HFFc6 (cell line): ENCODE measurements at places on chromosomes 13 and 19.

DNA sequence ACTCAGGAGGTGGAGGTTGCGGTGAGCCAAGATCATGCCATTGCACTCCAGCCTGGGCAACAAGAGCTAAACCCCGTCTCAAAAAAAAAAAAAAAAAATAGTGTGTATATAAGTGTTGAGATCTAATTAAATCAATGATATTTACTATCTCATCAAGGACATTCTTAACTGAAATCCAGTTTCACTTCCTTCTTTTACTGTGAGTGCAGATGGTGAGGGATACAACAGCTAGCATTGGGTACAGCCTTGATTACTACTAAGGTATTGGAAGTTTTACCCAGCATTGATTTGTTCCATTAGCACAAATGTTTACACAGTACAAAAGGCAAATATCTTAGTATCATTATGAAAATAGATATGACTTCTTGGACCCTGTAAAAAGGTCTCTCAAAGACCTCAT lies 546.6 kb downstream of the KCTD12 start:
- no peak for DNase-seq

DNA sequence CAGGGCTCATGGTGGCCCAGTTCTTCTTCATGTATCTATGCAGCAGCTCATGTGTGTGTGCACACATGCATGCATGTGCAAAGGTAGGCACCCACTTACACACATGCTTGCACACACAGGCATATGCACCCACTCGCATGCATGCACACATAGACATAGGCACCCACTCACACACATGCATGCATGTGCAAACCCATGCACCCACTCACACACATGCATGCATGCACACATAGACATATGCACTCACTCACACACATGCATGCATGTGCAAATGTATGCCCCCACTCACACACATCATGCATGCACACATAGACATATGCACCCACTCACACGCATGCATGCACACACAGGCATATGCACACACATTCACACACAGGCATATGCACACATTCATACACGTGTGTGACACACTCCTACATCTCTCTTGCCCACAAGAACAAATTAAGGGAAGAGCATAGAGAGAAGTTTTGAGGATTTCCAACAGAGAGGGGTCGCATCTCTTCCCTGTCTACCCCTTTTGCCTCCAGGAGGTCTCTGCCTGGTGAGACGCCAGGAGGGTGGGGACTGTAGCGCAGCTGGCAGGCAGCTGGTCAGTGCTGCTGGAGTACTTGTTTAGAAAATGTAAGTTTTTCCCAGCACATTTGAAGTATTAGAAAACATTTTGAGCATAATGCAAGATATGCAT lies 63.9 kb upstream of the ARHGEF7 start:
- DNase-seq, result no peak

- DNase-seq, result no peak
Measured at GRCh38 chr13:113274721-113275120, 22.3 kb upstream of the LAMP1 start.

GRCh38 chr13:45120967-45121831 lies 889 bp downstream of the GTF2F2 start:
- DNase-seq, result peak; percentile 35

DNA sequence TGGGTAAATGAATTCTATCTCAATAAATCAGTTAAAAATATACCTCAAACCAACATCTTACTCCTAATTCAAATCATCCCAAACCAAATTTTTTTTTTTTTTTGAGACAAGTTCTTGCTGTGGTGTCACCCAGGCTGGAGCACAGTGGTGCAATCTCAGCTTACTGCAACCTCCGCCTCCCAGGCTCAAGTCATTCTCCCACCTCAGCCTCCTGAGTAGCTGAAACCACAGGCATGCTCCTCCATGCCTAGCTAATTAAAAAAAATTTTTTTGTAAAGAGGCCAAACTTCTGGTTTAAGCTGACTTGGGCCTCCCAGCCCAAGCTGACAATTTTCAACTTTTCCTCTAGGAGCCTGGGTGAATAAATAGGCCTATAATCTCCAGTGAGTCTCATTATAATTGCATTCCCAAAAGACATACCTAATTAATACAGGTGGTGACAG lies 22.1 kb upstream of the OLFM2 start:
- DNase-seq, result peak; percentile 97

DNA sequence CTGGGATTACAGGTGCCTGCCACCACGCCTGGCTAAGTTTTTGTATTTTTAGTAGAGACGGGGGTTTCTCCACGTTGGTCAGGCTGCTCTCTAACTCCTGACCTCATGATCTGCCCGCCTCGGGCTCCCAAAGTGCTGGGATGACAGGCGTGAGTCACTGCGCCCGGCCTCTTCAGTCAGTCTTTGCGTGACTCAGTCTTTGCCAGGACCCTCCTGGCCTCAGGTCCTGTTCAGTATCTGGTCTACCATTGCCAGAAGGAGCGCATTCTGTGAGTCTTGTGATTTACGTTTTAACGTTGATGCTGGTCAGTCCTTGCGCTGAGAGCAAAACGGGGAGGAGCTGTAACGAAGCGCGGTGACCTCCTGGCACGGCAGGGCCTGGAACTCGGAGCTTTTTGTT lies 7.6 kb upstream of the HMG20B start:
- no peak for DNase-seq

DNA sequence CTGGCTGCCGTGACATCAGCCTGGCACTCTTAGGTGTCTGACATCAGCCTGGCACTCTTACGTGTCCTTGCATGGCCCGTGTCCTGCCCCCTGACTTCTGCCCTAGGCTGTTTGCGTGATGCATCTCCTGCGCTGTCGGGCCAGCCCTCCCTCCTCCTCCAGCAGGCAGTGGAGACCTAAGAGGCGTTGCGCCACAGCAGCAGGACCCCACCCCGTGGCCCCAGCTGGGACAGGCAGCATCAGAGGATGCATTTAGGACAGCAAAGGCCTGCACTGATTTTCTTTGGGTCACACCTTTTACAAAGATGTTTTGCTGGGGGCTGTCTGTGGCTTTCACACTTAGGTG lies 65.3 kb downstream of the GPR12 start:
- DNase-seq, result no peak

DNA sequence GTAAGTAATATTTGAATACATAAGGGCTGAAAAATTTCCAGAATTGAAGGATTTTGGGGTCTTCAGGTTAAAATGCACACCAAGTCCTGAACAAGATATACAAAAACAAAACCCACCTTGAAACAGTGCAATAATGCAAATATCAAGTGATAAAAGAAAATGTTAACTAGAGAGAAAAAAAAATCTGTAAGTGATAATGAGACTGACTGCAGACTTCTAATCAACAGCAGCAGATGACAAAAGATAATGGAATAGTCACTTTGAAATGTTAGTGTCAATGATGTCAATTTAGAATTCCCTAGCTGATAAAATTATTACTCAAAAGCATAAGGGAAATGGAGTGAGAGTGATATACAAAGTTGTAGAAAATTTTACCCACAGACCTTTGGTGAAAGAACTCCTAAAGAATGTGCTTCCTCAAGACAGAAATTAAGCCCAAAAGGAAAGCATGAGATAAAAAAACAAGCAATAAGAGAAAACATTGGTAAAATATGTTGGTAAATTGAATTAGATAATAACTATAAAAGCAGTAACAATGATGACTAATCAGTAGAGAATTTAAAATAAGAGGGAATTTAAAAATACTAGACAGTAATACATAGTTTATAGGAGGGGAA lies 12.4 kb upstream of the DGKH start:
- DNase-seq, result peak; percentile 22

DNA sequence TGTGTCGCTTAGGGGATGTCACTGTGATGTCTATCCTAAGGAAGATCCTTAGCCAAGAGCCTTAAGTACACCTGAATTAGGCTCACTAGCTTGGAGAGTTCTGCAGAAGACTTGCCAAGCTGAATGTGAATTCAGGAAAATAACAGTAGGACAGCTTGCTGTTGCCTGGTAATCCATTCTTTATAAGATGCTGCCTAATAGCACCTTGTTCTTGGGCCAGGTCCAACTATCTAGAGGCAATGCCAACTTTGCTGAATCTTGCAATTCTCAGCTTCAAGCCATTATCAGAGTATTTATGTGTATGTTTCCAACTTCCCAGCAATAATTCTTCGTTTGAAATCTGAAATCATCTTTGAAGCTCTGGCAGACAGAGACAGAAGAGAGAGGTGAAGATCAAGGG lies 102.8 kb downstream of the PCDH17 start:
- no peak for DNase-seq

GRCh38 chr19:19579533-19580361 lies 38.7 kb downstream of the PBX4 start:
- DNase-seq, result no peak

- no peak for DNase-seq
Measured at GRCh38 chr13:94667190-94667589, 45.2 kb downstream of the SOX21 start.

- DNase-seq, result peak; percentile 31
Measured at GRCh38 chr19:28701491-28701890, 511.5 kb downstream of the UQCRFS1 start.

DNA sequence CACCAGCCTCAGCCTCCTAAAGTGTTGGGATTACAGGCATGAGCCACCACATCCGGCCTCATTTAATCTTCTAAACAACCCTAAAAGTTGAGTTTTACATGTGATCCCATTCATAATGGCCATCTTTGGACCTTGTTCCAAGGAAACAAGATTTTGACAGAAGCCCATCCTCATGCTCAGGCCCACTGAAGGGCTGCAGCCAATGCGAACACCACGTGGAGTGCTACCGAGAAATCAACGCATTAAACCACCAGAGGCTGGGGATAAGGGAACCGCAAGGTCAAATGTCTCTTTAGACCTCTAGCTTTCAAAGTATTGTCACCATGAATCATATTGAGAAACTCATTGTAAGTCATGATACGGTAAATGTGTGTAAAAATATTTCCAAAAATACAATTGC lies 49.4 kb upstream of the DOCK9 start:
- DNase-seq, result no peak

DNA sequence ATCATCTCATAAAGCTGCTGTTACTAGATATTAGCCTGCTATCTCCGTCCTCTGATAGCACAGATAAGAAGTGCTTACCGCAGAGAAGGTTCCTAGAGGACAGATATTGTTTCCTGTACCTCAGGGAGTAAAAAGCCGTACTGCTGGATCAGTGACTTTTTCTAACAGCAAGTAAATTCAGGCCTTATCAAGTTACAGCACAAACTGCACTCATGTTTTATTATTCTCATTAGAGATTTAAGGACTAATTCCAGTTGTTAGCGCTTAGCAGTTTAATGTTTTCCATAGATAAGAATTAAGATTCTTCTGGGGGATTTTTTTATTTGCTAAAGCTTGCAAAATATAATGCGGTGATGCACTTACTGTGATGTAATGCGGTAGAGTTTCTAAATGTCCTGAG lies 119.0 kb upstream of the OBI1 start:
- no peak for DNase-seq

- no peak for DNase-seq
Measured at GRCh38 chr13:22483276-22483675, 697.5 kb upstream of the SGCG start.

DNA sequence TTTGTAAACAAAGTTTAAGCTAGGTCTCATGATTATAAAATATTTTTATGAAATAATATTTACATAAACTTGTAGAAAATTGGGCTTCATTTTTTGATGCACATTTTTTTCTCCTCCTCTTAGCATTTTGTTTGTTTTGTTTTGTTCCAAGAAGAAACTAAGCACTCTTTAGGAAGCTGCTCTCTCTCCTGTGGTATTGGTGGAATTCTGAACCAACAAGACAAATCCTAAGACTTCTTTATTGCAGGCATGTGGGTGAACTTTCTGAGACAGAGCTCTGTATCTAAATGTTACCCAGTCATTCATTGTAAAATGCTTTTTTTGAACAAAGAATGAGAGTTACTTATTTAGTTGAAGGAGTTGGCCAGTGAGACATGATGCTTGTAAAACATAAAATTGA lies 39.3 kb downstream of the LMO7 start:
- no peak for DNase-seq

DNA sequence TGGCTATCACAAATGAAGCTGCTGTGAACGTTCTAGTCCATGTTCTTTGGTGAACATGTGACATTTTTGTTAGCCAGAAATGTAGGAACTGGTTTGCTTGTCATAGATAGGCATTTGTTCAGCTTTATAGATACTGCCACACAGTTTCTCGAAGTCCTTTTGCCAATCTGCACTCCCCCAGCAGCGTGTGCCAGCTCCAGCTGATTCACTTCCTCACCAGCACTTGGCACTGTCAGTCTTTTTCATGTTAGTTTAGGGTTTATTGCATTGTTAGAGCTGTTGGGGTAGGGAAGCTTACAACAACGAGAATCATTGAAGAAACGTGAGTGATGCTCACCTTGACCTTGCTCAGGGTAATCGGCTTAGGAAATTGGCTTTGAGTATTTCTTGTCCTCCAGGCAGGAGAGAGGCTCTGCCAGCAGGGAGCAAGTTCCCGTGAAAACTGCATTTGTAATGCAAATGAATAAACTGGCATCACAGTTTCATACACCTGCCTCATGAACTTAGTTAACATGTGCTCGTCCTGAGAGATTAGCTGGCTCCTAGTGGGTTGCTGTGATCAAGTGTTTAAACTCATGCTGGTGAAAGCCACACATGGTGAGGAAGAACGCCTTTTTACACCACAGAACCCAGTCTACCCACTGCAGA lies 83.9 kb downstream of the ING1 start:
- DNase-seq, result no peak

GRCh38 chr13:58960888-58961287 lies 1202.8 kb downstream of the DIAPH3 start:
- no peak for DNase-seq

DNA sequence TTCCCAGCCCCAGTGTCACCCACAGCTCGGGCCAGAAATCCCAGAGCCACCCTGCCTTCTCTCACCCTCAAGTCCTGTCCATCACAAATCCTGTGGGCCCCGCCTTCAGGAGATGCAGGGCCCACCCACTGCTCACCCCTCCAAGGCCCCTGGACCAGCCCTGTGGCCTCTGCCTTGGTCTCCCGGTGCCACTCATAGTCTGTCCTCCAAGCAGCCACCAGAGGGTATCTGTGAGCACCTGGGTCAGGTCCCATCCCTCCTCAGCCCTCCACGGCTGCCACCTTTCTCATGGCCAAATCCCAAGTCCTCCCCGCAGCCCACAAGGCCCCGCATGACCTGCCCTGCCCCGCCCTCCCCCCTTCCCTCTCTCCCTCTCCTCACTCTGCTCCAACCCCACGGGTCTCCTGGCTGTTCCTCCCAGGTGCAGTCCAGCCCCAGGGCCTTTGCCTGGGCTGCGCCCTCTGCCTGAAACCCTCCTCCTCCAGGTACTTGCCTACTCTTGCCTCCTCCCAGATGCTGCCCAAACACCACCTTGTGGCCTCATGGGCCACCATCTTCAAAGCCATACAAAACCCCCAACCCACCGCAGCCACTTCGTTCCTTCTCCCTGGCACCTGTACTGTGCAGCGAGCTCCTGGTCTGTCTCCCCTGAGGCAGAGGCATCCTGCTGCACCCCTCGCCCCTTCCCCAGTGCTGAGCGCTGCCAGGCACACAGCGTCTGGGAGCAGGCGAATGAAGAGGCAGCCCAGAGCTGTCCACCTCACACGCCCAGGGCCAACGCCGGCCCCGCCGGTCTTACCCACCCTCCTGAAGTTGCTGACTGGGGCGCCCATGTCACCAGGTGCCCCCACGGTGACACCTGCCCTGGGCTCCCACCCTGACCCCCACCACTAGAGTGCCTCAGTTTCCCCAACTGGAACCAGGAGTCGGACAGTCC lies 13.2 kb upstream of the UQCR11 start:
- DNase-seq, result peak; percentile 14

GRCh38 chr19:1206864-1207450 lies 1.4 kb downstream of the STK11 start:
- DNase-seq, result no peak

- no peak for DNase-seq
Measured at GRCh38 chr13:112986470-112986869, 17.5 kb downstream of the MCF2L start.

- DNase-seq, result peak; percentile 28
Measured at GRCh38 chr13:51475727-51476501, 23.1 kb upstream of the INTS6 start.
